ENCODE measurements at places on chromosomes 3 and 15.
A peak's percentile ranks its signal among the peaks of the same experiment; 100 is the strongest.

GRCh38 chr3:42314411-42314810 lies 48.4 kb upstream of the CCK start:
- no peak for DNase-seq

DNA sequence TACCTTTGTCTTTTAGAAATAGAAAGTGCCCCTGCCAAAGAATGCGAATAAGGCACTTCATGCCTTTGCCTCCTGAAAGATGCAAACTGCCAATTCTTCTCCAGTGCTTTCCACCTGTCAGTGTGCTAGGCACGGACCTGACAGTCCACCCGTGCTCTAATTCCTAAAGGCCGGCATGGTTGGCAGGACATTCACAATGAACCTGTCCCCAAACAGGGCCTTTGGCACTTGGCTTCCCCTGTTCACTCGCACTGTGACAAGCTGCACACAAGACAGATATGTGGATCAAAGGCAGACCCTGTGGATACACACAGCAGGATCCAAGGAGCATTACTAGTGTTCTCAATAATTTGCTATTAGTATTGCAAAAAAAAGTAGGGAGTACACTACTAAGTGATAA lies 505.7 kb upstream of the AGTR1 start:
- DNase-seq: no peak

DNA sequence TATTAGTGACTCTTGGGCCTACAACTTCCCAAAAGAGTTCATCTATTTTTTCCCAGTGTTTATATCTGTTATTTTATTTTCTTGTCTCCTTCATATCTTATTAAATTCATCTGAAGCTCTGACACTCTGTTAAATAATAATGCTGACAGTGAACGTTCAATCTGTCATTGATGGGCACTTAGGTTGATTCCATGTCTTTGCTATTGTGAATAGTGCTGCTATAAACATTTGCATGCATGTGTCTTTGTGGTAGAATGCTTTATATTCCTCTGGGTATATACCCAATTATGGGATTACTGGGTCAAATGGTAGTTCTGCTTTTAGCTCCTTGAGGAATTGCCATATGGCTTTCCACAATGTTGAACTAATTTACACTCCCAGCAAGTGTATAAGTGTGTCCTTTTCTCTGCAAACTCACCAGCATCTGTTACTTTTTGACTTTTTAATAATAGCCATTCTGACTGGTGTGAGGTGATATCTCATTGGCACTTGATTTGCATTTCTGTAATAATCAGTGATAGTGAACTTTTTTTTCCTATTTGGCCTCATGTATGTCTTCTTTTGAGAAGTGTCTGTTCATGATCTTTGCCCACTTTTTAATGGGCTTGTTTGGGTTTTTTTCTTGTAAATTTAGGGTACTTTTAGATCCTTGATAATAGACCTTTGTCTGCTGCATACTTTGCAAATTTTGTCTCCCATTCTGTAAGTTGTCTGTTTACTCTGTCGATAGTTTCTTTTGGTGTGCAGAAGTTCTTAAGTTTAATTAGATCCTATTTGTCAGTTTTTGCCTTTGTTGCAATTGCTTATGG lies 122.5 kb downstream of the LEKR1 start:
- DNase-seq: no peak

- DNase-seq: no peak
Observed at GRCh38 chr3:104885214-104885814, 481.4 kb upstream of the ALCAM start.

DNA sequence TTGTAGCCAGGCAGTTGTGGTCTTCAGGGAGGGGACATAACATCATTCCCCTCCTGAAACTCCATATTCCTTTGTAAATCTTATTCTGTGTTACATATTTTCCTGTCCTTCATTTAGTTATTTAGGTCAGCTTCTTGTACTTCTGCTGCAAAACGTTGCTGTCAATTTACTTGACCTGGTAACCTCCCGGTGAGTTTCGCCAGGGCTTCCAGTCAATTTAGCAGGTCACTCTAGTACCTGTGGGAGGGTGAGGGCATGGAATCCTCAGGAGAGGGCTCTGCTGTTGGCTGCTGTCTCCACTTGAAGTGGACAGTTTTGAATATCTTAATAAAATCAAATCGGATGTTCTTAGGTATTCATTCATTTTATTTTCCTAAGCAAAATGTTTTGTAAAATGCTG lies 29.6 kb downstream of the FNDC3B start:
- DNase-seq: no peak

- DNase-seq: no peak
Observed at GRCh38 chr3:27730774-27731659, 8.9 kb upstream of the EOMES start.

- DNase-seq: no peak
Observed at GRCh38 chr3:127419641-127420553, 132.1 kb upstream of the PRR20G start.

- DNase-seq: peak; percentile 72
Observed at GRCh38 chr15:25693321-25694238, 169.5 kb downstream of the ATP10A start.

DNA sequence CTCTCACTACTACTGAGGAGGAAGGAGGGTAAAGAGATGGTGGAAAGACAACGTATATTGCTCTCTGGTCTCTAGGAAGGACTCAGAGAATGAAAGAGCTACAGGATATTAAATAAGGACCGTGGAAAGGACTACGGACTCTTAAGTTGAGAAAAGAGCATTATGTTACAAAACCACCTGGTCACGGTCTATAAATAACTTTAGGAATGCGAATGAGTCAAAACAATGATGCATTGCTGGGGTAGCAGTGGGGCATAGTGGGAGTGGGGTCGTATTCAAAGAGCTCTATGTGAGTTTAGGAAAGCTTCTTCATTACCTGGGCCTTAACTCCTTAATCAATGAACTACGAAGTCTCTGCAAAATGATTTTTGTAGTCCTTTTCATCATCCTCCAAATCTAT lies 295.7 kb upstream of the SOX14 start:
- DNase-seq: no peak

DNA sequence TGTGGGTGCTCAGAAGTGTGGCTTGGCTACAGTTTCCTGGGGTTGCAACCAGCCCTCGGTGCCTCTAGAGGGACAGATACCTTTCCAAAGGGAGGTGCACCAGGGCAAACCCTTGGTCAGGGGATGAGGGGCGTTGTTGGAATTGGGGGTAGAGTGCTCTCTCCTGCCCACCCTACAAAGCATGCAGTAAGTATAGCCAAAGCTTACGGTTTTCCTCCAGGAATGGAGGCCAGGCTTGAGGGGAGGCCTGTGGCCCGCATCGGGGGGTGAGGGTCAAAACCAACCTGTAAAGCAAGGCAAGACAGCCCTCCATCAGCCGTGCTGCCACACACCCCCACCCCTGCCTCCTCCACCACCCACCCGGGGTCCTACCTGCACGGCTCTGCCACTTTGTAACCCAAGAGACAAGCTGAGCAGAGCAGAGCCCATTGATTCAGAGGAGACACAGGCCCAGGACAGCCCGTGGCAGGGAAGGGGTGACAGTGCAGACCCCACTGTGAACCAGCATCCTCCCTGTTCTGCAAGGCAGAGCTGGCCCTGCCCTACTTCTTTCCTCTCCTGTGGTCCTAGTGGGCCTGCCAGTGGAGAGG lies 41.5 kb downstream of the TLE3 start:
- no peak for DNase-seq

DNA sequence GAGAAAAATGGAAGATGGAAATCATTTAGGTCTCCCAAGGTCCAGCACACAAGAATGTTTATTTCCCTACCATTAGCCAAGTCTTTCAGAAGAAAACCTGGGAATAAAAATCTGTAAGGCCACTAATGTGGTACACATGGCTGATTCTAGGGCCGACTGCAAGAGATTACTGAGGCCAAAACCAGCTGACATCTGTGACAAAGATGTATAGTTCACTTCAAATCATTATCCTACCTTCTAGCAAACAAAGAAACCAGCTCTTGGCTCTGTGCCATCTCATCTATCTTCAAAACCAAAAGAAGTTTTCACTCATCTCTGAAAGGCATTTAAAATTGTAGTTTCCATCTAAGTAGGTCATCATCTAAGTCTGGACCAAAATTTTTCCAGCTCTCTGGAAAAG lies 43.9 kb downstream of the ERC2 start:
- no peak for DNase-seq

DNA sequence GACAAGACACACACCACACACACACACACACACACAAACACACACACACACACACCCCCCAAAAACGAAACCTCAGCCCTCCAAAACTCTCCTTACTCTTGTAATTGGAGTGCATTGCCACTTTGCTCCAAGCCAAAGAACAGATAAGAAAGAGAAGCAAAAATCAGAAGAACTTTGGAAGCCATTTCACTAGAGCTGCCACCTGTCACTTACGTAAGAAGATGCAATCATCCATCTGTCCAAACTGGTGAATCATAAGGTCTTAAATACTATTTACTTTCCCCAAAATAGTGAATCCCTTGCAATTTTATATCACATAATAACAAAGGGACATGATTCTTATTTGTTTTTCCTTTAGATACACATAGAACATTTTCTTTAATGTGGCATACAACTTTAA lies 285.4 kb downstream of the ZBTB20 start:
- no peak for DNase-seq

DNA sequence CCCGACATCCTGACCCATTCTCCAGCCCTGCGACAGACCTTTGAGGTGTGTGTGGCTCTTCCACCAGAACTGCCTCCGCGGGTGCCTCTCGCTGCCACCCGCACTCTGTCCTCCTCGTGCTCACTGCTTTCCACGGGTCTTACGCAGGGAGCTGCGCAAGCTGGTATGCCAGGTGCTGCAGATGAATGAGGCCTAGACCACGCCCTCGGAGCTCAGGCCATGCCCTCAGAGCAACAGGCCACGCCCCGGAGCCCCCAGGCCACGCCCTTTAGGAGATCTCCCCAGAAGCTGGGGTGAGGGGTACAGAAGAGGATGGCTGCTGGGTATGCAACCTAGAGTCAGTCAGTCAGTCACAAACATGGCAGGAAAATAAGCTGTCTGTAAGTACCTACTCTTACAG lies 300.3 kb downstream of the GABRG3 start:
- no peak for DNase-seq

DNA sequence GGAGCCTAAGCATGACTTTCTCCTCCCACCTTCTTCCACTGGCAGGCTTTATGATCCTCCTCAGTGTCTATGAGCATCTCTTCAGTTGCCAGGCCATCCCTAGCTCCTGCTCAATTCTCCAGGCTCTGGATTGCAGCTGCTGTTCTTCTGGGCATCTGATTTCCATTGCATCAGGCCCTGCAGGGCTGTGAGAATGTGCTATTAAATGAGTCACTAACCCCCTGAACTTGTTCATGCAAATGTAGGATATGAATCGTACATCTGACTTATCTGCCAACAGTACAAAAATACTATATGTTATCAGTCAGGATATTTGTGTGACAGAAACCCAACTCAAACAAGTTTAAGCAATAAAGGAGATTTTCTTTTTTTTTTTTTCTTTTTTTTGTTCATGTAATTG lies 11.9 kb downstream of the GPR176 start:
- DNase-seq: no peak

DNA sequence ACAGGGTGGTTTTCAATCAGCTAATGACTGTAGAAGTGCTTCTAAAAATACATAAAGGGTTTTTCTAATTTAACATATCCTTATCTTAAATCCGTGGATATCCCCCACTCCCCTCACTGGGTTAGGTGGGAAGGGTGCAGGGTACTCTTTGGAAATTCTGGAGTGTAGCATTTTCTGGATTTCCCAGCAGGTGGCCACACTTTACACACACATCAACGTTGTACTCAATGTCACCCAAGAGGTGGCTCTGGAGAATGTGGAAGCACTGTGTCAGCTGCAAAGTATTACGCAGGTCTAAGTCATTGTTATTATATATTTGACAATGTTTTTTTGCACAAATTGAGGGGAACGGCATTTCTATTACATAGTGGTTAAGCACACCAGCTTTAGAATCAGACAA lies 168.8 kb downstream of the CHDH start:
- no peak for DNase-seq
